Renal cortex interstitium (tissue), 15 donors: ENCODE measurements at places on chromosomes 1 and 21. TPM values are rescaled to one million over a fixed set of nuclear protein-coding genes. Genes with fewer than 3 reads are reported as not detected.

DNA sequence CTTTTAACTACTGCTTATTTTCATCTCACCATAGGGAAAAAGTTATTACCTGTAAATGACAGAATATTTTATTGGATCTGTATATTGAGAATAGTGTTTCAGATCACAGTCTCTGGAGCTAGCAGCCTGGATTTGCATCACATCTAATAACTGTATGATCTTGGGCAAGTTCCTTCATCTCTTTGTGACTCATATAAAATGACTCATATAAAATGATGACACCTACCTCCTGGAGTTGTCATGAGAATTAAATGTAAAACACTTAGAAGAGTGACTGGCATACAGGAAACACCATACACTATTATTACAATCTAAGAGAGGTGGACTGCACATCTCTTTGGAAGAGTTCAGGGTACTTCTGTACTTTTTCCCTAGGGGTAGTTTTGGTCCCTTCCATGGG, 421.3 kb downstream of the NEGR1 start:
- DNase-seq: no peak

GRCh38 chr1:160427625-160428024, 27.3 kb downstream of the VANGL2 start:
- DNase-seq: no peak

- DNase-seq: no peak
Measured at GRCh38 chr1:221723018-221723847, 18.7 kb downstream of the DUSP10 start.

The CLEC20A gene
- 0.24 TPM for polyA plus RNA-seq

The CYP4A11 gene
- 63.3 TPM for polyA plus RNA-seq
